ENCODE measurements at places on chromosomes 5 and 9.

DNA sequence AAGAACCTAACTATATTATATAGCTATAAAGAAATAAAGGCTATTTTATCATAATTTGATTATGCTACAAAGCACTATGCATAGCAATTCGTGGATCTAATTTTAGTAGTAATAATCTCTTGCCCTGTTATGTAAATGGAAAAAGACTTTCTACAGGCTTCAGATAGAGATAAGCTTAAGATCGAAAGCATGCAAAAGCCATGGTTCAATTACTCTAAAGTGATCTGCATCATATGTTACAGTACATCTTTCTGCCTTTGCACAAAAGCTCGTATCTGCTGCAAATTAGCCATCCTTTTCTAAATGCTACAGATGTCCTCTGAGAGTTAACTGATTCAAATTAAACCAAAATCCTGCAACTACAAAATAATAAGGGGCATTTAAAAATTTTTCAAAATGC is 234.8 kb upstream of the TMEM161B start:
- DNase-seq, result no peak

DNA sequence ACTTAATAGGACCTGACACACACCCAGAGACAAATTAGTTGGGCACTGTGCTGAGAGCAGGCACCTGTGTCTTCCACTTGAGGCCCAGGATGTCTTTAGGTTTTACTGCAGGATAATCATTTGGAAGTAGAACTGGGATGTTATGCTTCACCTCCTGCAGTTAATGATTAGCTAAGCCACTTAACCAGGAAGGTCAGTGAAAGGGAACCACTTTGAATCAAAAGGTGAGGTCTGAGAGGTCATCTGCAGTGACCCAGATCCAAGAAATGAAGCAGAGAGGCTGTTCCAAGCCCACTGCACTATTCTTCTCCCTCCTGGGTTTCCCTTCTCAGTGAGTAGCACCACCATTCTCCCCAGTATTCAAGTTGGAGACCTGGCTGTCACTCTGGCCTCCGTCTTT is 110.5 kb downstream of the SNX18 start:
- DNase-seq, result no peak

DNA sequence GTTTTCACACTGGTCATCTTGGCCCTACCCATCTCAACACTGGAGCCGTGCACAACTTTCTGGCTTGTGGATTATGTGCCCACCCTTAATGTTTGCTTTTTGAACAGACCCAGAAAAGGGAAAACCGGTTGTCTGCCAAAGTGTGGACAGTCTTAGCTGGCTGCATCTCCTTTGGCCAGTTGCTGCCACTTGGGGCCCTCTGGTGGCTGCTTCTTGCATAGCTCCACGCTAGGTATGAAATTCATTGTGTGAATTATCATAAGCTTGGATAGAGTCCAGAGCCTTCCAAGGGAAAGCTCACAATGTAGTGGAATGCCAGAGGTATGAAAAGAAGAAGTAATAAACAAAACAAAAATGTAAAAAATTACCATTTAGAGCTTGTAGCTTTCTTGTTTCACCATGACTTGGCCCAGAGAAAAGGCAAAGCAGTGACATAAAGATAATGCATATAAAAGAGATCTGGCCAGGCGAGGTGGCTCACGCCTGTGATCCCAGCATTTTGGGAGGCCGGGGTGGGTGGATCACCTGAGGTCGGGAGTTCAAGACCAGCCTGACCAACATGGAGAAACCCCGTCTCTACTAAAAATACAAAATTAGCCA is 12.5 kb upstream of the SLC36A3 start:
- peak; percentile 83 for DNase-seq

DNA sequence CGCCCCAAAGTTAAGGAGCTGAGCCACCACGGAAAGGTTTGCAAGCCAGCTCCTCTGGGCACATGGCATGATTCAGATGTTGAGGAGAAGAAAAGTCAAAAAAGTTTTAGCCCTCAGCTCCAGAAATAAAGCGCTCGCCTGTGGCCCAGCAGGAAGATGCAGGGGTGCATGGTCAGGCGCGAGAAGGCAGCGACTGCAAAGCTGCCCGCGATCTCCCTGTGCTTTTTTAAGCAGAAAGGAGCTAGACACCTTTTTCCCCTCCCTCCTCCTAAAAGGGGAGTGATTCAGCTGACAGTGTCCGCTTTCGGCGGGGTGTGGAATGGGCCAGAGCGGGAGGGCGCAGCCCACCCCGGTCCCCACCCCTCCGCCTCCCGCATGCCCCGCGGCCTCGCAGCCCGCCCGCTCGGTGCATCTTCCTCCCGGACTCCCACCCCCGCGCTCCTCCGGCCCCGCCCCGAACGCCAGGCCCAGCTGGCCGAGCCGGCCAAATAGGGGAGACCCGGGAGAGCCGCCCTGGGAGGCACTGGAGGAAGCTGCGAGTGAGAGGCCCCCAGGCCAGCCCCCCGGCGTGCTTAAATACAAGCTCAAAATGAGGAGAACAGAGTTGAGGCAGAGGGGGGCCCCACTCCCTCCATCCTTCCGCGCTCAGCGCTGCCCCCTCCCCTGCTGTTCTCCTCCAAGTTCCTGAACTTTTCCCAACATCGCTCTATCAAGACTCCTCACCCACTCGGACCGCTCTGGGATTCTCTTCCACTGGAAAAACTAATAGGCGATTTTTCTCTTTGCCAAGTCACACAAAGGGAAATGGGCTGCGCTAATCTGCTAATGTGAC is at the start of gene ADAMTS12:
Gene ADAMTS12 (minus strand): TSS at position 203 of the 832 bp plus-strand sequence. CDS start 134 bp downstream, at position 69.
- peak; percentile 82 for DNase-seq

GRCh38 chr9:97985058-97985861 is 2.1 kb downstream of the ANP32B start:
- no peak for DNase-seq

DNA sequence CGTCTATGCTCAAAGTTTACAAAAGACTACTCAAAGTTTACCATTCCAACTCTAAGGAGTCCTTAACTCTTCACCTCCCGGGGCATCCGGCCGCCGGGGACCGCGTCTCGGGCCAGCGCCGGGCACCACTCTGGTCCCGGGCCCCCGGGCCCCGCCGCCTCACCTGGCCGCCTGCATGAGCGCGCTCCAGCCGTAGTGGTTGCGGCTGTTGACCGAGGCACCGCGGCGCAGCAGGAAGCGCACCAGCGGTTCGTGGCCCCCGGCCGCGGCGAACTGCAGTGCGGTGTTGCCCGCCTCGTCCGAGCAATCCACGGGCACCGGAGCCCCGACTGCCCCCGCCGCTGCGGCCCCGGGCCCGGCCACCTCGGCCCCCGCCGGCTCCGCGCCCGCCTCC is 388 bp downstream of the ANKS6 start:
- DNase-seq, result no peak

- DNase-seq, result peak; percentile 49
These were observed 239.8 kb downstream of the PBX3 start for GRCh38 chr9:125986966-125987365.

DNA sequence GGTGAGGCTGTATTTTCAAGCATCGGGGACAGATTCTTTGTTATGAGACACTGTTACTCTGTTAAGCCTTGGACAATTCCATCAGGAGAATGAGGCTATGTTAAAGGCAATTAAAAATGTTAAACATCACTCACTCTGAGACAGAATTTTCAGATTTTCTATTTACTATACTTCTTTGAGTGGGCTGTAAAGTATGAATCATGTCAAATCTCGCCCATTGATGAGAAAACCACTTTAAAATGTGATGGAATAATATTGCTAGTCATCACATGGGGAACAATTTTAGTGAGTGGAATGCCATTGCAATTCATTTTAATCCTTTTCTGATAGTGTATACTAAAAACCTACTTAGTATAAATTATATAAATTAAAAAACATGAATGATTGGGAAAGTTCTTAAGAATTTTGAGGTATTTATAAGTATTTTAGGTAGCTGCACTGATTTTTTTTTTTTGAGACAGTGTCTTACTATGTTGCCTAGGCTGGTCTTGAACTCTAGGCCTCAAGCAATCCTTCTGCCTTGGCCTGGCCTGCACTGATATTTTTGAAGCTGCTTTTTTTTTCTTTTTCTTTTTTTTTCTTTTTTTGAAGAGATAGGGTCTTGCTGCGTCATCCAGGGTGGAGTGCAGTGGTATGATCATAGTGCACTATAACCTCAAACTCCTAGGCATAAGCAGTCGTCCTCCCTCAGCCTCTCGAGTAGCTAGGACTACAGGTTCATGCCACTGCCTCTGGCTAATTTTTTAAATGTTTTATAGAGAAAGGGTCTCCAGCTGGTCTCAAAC is 73.2 kb downstream of the KIAA1958 start:
- no peak for DNase-seq

- no peak for DNase-seq
These were observed 11.4 kb downstream of the AIF1L start for GRCh38 chr9:131107760-131108159.

DNA sequence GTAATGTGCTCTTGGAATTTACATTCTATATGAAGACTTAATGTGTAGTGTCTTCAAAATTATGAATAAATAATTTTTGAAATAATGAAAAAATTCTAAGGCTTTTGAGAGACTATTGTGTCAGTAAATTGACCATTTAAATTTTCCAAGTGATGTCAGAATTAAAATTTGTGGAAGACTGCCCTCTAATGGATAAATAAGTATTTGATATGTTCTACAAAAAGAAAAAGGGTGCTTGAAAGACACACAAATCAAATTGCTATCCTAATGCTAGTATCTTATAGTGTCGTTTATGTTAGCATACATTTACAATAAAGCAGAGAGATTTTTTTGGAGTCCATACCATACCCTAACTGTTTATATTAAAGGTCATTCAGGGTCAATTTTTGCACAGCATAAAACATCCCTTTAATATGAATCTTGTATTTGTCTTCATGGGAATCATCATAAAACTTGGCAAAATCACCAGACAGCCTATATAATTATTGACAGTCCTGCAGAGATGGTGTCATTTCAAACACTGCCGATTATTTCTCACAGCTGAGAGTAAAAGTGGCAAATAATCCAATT is 120.8 kb upstream of the SLC27A6 start:
- no peak for DNase-seq

GRCh38 chr5:163888366-163888765 is 382.9 kb downstream of the MAT2B start:
- DNase-seq, result no peak

DNA sequence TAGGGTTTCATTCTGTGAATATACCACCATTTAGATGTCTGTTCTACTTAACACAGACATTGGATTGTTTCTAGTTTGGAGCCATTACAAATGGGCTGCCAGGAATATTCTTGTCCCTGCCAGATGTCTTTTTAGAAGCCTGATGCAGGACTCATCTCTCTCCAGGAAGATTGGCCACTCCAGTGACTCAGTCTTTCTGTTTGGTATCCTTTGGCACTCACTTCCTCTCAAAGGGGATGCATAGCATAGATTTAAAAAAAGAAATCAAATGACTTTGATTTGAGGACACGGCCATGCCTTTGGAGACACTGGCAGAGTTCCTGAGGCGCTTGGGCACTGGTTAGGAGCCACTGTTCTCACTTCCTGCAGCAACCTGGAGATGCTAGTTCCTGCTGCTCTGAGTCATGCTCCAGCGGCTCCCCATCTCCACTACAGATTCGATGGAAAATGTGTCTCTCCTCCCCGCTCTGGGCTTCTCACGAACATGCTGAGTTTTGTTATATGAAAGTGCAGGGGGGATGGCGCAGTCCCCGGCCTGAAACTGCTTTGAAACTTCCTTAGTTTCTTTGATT is 3.5 kb upstream of the ZNF366 start:
- no peak for DNase-seq

- no peak for DNase-seq
These were observed 47.9 kb upstream of the XPA start for GRCh38 chr9:97744710-97745708.

- no peak for DNase-seq
These were observed 7.6 kb upstream of the AK3 start for GRCh38 chr9:4748612-4749011.

- DNase-seq, result no peak
These were observed 74.7 kb downstream of the NTRK2 start for GRCh38 chr9:84744195-84744594.

DNA sequence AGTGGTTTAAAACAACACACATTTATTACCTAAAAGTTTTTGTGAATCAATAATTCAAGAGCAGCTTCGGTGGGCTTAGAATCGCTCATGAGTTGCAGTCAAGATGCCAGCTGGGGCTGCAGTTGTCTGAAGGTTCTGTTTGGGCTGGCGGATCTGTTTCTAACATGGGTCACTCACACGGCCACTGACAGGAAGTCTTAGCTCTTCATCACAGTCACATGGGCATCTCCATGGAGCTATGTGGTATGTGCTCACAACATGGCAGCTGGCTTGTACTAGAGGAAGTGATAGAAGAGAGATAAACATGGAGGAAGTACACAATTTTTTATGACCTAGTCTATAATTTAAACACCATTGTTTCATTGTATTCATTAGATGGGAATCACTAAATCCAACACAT is 11.2 kb downstream of the KLHL9 start:
- DNase-seq, result no peak

- DNase-seq, result no peak
These were observed at the start of gene PCSK1 for GRCh38 chr5:96433066-96433447. TSS of gene PCSK1 (minus strand) at chr5:96433248. CDS start at chr5:96433042, 206 bp downstream.

GRCh38 chr5:79834754-79835714 is 145.4 kb downstream of the CMYA5 start:
- DNase-seq, result no peak

DNA sequence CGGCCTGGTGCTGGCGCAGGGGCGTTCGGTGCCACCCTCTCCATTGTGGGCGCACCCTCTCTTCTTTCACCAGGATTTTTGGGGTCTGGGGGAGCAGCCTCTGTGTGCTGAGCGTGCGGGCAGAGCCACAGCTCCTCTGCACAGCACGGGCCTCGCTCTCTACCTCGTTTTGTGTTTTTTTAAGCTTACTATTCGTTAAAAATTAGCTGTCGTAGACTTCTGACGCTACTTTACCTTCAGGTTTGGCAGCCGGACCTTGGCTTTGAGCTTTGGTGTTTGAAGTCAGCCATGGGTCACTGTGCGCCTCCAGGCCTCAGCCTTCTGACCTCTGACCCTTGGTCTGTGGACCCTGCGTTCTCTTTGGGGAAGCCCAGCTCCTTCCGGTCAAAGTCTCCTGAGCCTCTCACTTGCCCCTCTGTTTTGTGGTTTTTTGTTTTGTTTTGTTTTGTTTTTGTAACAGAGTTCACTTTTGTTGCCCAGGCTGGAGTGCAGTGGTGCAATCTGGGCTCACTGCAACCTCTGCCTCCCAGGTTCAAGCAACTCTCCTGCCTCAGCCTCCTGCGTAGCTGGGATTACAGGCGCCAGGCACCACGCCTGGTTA is 88.2 kb upstream of the CACNA1B start:
- no peak for DNase-seq

- no peak for DNase-seq
These were observed 345.6 kb upstream of the ACTBL2 start for GRCh38 chr5:57828221-57828620.

- DNase-seq, result no peak
These were observed 182.4 kb downstream of the RASEF start for GRCh38 chr9:82880336-82881050.

- no peak for DNase-seq
These were observed 119.4 kb downstream of the MED27 start for GRCh38 chr9:131960311-131960710.

Data from suprapubic skin (tissue), 4 donors.